BE2C (cell line): ENCODE measurements at places on chromosomes 1 and 21.

- DNase-seq, result no peak
Observed at GRCh38 chr1:234645474-234645953, 35.5 kb upstream of the IRF2BP2 start.

DNA sequence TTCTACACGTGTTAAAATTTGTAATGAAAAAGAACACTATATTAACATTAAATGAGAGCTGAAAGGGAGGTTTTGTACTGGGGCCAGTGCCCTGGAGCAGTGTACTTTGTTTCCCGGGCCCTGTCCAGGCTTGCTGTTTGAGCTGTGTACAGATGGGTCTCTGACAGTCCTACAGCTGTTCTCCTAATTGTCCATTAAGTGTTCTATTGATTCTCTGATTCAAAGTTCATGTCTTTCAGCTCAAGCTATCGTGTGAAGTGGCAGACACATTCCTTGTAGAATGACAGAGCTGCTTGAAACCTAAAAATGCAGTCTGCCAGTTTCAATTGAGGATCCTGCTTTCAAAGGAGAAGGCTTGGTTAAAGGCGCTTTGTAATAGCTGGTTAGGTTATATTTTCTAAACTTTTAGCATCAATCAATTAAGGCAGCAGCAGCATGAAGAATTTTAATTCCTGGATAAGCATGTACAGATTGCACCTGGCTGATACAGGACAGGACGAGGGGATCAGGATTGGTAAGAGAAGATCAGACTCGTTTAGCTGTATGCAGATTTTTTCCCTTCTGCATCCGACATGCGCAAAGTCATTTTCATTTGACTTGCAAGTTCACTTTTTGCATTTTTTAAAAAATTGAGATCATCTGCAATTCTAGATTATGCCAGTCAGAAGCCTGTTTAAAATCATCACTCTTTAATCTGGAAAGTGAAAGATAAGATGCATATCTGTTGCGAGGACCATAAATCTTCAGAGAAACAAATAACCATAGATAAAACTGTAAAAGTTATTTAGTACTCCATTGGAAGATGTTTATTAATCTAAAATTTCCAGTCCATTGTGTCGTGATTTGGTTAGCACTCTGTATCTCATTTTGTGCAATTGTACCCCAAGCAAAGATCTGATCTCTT is 98.5 kb downstream of the ATG4C start:
- DNase-seq, result no peak

DNA sequence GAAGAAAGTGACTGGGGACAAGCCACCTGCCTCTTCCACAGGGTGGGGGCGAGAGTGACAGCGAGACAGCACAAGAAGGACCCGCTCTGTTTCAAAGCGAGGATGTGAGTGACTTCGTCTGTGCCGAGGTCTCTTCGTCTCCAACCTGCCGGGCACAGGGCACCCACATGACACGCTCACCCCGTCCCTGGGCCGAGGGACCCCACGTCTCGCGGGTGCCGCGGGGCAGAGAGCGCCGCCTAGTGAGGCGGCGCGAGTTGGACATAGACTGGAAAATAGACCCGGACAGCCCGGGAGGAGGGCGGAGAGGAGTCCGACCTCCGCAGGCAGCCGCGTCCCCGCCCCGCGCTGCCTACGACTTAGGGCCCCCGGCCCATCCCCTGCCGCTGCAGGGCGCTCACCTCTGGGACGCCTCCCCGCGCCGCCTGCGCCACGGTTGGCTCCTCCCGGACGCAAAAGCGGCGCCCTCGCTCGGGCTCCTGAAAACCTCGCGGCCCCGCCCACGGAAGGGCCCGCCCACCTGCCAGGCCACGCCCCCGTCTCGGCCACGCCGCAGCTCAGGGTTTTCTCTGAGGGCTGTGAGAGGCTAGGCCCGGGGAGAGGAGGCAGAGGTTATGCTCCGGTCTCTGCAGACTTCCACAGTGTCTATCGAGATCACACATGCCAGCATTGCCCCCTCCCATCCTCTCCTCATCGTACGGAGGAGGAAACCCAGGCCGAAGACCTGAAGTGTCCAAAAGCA is at the start of gene TLR5:
Gene TLR5, minus strand, starts transcription at position 454 of the 742 bp plus-strand sequence. CDS start 30,217 bp downstream, outside the sequence.
- DNase-seq, result peak; percentile 88

- no peak for DNase-seq
Observed at GRCh38 chr1:15836772-15837669, 10.5 kb upstream of the SPEN start.

- DNase-seq, result peak; percentile 6
Observed at GRCh38 chr21:45998871-45999580, 17.5 kb downstream of the COL6A1 start.

DNA sequence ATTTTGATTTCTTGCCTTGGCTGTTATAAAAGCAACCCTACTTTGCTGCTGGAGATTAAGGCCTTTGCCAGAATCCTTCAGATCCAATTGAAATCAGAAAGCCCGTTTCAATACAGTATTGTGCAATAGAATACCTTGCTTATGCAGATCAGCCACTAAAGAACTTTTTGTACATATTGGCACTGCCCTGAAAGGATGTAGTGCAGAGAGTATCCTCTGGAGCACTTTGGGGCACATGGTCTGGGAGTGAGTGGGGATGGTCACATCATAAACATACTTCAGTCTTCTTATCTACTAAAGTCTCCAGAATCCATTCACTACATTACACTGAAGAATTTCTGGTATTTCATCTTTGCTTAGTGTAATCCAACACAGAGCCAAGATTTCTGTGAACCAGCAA is 189.0 kb downstream of the CENPF start:
- no peak for DNase-seq

GRCh38 chr1:230964896-230965295 is 13.8 kb downstream of the TTC13 start:
- DNase-seq, result no peak

DNA sequence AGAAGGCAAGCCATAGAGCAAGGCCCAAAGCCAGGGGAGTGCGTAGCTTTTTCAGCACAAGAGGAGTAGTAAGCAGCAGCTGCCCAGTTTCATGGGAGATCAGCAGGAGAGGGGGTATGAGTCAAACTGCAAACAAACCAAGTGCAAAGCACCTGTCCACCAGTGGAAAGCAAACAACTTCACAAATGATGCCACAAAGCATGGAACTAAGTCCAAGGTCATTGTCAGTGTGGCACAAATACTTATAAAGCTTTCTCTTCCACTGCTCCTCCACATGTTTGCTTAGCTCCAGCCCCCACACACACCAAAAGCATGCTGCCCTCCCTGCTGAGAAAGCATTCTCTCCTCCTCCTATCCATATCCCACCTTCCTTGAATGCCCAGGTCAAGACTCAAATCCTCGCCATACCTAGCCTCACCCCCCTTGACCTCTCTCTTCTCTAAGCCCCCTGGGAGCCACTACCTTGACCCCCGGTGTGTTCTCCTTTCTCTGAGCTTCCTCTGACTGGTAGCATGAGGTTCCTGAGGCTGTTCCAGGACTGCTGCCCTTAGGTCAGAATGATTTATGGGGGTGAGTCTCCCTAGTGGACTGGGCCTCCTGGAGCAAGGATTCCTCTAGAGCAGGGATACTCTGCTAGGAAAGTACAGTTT is 70.4 kb downstream of the DMAP1 start:
- no peak for DNase-seq
